Left lung (tissue), 14 donors: ENCODE measurements at places on chromosomes 3 and 15. TPM values are rescaled to one million over a fixed set of nuclear protein-coding genes. Genes with fewer than 3 reads are reported as not detected.

DNA sequence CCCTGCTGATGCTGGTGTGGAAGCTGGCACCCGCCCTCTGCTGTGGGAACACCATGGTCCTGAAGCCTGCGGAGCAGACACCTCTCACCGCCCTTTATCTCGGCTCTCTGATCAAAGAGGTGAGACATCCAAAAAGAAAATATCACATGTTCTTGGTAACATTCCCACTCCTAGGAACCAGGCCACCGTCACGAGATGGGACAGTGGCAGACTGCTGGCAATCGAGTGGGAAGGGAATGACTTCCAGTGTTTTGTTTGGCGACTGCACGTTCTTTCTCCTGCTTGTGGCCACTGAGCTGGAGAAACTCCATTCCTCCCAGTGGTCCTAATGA is 14.3 kb downstream of the ALDH1A3 start:
- no peak for DNase-seq

DNA sequence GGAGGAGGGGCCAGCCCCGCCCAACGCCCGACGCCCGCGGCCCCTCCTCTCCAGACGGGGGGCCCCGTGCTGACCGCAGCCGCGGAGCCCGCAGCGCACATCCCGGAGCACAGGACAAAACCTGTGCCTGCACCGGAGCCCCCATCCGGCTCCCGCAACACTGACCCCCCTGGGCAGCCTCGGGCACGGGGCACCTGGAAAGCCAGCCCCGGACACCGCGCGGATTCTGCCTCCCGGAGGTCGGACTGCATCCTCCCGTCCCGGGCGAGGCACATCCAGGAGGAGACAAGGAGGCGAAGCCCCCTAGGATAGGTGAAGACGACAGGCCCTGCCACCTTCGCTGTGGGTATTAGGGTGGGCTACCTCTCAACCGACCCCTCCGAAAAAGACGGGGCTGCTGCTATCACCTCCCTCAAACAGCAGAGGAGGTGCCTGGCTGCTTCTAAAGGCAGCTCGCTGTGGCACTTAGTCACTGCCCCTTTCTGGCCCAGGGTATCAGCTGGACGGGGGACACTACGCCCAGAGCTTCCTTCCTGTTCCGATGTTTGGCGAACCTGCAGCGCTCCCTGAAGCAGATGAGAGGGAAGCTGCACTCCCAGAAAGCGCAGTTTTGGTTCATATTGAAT is 10.6 kb downstream of the XXYLT1 start:
- DNase-seq: peak; percentile 95

DNA sequence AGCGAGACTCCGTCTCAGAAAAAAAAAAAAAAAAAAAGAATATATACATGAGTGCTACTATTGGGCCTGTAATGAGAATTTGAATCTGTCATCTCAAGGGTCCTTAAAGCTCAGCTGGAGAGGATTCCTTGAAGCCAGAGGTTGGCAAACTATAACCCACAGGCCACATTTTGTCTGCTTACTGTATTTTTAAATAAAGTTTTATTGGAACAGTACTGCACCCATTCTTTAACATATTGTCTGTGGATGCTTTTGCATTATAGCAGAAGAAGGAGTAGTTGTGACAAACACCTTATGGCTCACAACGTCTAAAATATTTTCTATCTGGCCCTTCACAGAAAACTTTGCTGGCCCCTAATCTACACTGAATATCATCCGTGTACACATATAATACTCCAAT is 60.7 kb downstream of the SGO1 start:
- no peak for DNase-seq

The SAMD7 gene
- polyA plus RNA-seq: not detected
